BE2C (cell line): ENCODE measurements at places on chromosomes 2 and 18.

- no peak for DNase-seq
Measured at GRCh38 chr18:32771169-32771751, 1.6 kb downstream of the KLHL14 start.

GRCh38 chr2:196290136-196290535, 118.8 kb upstream of the STK17B start:
- no peak for DNase-seq

DNA sequence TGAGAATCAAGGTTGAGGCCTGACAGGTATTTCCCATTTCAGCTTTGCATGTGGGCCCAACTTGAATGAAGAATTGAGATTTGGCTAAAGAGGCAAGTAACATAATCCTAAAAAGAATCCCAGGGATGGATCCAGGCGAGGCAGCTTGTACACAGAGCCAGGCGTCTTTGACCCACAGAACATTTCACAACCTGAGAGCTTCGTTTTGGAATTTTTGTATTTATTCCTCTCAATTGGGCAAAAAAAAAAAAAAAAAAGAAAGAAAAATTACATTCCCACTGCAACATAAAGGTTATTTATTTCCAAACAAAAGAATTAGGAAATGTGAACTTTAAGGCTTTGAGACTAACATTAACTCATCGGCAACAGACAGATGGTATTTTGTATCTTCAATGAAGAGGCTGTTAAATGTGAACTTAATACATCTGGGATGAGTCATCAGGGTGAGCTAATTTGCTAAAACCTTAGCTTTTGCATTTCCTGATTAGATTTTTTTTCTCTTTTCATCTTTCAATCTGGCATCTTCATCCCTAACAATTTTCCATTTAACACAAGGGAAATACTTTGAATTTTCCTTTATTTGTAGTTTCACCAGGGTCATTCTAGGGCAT, 478.5 kb upstream of the TNP1 start:
- DNase-seq, result no peak

- DNase-seq, result no peak
Measured at GRCh38 chr2:30584116-30584515, 137.1 kb downstream of the LCLAT1 start.

GRCh38 chr2:25115249-25115883, 53.0 kb downstream of the POMC start:
- DNase-seq, result no peak

DNA sequence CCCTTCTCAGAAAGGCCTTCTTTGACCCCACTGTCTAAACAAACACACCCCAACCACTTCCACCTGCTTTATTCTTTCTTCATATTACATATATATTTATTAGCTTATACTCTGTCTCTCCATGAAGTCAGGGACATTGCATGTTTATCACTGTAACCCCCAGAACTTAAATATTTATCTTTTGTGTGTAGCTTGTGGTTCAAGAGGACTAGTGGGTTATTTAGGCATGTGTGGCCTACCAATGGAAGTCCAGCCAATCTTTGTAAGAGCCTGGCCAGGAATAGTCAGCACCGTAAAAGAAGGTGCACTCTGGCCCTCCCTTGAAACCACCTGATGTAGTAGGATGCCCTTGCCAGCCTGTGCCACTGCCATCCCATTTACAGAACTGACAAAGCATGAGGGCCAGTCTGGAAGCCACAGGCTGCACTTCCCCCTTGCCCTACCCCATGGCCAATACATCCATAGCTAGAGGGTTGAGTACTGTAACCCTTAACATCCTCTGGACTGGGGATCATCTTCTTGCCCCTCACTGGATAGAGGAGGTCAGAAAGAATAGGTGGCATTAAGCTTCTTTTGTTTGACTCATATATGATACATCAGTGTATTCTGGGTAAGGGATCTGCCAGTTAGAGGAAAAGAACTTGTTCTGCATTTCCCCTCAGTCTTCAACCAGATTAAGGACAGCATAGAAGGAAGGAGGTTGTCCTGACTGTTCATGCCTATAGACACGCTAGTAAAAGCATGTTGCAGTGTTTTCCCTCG, 4.9 kb downstream of the NEMP2 start:
- DNase-seq, result no peak

GRCh38 chr2:173159791-173160463, 84.3 kb downstream of the MAP3K20 start:
- no peak for DNase-seq

- no peak for DNase-seq
Measured at GRCh38 chr2:160892204-160892603, 268.0 kb upstream of the TANK start.

DNA sequence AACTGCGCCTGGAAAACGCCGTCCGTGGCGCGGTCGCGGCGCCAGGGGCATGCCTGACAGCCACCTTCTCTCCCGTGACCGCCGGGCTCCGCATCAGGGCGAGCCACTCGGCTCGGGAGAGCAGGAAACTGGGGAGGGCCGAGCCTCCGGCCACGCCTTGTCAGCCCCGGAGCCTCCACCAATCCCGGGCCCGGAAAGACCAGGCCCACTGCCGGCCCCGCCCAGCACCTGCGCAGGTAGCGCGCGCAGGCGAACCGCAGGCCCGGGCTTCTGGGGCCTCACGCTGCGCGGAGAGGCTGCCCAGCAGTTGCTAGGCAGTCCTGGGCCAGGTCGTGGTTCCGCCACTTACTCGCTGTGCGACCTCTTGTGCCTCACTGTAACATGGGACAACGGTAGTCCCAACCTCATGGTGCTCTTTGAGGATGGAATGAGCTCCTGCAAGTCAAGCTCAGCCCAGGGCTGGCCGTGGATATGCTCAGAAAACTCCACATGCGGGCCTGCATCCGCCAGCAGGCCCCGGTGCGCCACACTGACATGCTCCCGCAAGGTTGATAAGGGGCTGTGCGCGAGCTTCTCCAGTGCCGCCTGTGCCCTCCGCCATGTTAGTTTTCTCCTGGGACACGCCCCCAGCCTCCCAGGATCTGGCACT, 97.1 kb downstream of the INHBB start:
- DNase-seq, result no peak

- DNase-seq, result no peak
Measured at GRCh38 chr18:50013363-50014138, 181.4 kb downstream of the MYO5B start.

DNA sequence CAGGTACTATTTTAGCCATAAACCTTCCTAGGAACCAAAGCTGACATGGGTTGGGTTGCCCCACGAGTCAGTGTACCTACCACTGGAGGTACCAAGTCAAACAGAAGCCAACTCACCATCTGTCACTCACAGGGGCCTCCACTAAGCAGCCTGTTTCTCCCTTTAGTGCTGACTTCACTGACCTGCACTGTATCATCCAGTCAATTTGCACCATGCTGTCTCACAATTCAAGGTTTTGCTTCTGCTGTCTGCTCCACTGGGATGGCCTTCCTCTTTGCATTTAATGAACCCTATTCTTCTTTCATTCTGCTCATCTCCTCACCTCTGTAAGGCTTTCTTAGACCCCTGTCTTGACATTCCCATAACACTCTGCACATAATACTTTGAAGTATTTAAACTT, 47.2 kb downstream of the EIF2AK3 start:
- no peak for DNase-seq

- DNase-seq, result no peak
Measured at GRCh38 chr2:53942280-53942679, 28.5 kb downstream of the PSME4 start.

GRCh38 chr18:61541673-61542072, 208.4 kb downstream of the CDH20 start:
- no peak for DNase-seq

DNA sequence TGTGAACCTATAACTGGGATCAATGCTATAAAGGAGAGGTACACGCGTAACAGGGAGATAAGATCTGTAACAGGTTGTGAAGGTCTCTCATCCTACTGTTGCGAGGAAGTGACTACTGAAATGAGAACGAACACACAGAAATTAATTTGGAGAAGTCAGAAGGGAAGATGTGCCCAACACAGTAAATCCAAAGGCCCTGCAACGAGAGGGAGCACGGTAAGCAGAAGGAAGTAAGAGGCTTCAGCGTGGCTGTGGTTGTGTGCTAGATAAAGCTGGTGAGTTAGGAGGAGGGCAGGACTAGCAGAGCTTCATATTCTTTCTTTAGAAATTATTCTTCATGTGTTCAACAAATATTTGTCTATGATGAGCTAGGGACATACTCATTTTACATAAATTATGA, 2.5 kb upstream of the ATG16L1 start:
- no peak for DNase-seq

DNA sequence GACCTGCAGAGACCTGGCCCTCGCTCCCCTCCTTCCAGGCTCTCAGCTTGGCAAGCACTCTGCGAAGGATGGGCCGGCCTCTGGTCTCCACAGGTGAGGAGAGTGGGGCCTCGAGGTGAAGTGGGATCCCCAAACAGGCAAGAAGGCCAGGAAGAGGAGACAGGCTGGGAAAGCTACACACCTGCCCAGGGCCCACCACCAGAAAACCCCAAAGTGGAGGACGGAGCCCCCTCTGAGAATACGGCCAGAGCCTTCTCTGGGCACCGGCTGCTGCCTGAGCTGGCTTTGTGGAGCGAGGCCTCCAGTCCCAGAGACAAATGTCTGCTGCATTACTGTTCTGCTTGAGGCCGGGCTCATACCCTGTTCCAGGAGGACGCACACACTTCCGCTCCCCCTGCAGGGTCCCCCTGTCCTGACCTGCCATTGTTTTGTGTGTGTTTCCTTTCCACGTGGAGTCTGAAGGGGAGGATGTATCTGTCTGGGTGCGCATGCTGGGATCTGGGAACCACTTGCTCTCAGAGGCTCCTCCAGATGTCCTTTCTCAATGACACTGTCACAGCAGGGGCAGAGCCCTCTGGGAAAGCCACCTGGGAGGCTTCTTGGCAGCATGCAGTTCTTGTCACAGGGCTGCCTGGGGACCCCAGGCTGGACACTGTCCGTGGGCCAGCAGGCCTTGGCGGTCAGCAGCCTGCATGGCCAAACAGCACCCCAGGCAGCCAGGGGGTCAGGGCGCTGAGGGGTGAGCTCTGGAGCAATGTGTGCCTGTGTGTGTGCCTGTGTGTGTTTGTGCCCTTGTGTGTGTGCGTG, 20.8 kb downstream of the KCNF1 start:
- DNase-seq, result no peak

DNA sequence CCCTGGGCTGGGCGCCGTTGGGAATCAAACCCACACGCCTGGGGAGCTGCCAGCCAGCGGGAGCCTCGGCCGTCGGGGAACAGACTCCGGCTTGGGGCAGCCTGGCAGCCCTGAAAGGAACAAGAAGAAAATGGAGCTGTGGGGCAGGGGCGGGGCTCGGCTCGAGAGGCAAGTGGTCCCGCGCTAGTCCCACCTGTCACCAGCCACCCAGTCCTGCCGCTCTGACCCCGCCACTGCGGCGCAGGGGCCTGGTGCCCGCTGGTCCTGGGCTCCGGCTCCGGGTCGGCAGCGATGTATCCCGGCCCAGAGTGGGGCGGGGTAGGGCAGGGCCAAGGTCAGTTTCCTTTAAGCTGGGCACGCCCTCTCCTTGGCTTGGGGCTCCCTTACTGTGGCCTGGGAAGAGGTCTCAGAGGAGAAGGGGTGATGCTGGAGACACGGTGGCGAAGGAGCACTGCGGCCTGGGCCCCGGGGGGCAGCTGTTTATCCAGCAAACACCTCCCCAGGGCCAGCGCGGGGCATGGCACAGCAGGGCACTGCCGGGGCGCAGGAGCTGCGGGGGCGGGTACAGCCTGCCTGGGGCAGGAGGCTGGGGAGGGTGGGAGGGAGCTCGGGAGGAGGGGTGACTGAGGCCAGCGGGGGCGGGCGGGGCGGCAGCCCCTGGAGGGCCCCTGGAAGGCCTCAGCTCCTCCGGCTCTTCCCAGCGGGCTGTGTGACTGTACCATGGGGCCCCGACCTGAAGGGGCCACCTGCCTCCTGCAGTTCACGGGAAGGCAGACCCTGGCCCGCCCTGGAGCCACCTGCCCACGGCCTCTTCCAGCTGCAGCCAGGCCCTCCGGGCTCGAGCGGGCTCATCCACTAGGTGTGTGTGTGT, 15.6 kb downstream of the ODC1 start:
- DNase-seq, result no peak

DNA sequence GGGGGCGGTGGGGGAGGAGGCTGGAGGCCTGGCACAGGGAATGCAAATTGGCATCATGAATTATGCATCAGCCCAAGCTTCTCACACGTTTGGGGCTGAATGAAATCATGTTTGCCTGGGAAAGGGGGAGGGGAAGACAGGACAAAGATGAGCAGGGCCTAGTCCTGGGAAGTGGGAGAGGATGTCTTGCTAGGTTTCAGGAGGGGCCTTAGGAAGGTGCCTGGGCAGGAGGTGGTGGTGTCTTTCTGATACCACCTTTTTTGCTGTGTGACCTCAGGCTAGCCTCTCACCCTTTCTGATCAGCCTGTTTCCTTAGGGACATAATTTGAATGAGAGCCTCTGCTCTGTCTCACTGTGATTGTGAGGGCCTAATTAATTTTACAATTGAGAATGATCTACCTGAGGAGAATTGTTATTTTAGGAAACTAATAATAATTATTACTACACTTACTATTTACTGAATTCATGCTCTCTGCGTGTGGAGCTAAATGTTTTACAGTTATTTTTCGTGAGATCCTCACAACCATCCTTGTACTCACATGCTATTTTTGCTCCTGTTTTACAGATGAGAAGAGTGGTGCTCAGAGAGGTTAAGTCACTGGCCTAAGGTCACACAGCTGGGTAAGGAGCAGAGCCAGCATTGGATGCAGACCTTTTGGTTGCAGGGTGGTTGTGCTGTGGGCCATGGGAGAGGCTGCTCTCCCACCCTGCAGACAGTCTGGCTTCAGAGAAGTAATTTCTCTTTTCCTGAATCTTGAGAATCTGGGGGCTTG, 39.6 kb downstream of the INHBB start:
- DNase-seq, result no peak

DNA sequence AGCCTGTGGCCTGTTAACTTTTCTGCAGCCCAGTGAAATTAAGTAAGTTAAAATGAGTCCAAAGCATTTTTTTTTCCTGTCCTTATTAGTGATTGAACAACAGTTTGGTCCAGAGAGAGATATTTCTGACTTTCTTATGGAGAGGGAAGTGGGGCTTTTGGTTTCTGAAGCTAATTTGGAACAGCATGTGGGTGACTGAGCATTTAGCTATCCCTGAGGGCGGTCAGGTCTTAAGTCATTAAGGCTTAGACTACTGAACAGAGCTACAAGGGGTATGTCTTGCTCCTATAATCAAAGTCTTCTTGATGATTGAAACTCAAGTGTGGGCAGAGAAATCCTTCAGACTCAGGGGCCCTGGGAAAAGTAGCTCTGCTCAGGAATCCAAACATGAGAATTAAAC, 14.0 kb downstream of the ARHGAP25 start:
- DNase-seq, result no peak

GRCh38 chr2:138094031-138094430, 129.8 kb downstream of the HNMT start:
- DNase-seq, result no peak

DNA sequence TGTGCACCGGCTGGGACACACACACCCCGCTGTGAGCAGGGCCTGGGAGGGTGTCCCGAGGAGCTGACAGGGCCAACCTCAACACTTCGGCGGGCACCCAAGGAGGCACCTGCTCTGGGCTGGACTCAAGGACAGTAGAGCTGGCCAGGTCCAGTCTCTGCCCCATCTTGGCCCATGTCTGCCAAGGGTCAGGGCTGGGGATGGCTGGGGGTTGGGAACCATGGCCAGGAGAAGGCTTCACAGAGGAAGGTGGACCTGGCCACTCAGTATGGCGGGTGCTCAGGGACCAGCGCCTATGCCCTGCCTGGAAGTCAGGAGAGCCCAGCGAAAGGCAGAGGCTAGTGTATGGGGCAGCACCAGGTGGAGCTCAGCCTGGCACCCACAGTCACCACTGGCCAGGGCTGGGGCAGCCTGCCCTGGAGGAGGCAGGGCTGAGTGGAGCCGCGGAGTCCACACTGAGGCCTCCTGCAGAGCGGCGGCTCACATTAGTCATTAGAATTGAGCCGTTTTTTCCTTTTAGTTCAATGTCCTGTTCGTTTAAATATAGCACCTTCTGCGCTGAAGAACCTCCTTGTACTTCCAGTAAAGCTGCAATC, 4.2 kb downstream of the ERFE start:
- DNase-seq, result no peak

GRCh38 chr2:118387509-118387908, 299.2 kb downstream of the INSIG2 start:
- DNase-seq, result no peak
